ENCODE measurements at places on chromosomes 4 and X.
A peak's percentile ranks its signal among the peaks of the same experiment; 100 is the strongest.

- DNase-seq: no peak
Measured at GRCh38 chrX:25277574-25277973, 261.8 kb upstream of the ARX start.

GRCh38 chr4:139142980-139143379, 34.0 kb downstream of the ELF2 start:
- no peak for DNase-seq

- DNase-seq: peak; percentile 2
Measured at GRCh38 chr4:85298037-85298436, 176.9 kb upstream of the ARHGAP24 start.

- no peak for DNase-seq
Measured at GRCh38 chr4:174437749-174438148, 84.5 kb downstream of the HPGD start.

DNA sequence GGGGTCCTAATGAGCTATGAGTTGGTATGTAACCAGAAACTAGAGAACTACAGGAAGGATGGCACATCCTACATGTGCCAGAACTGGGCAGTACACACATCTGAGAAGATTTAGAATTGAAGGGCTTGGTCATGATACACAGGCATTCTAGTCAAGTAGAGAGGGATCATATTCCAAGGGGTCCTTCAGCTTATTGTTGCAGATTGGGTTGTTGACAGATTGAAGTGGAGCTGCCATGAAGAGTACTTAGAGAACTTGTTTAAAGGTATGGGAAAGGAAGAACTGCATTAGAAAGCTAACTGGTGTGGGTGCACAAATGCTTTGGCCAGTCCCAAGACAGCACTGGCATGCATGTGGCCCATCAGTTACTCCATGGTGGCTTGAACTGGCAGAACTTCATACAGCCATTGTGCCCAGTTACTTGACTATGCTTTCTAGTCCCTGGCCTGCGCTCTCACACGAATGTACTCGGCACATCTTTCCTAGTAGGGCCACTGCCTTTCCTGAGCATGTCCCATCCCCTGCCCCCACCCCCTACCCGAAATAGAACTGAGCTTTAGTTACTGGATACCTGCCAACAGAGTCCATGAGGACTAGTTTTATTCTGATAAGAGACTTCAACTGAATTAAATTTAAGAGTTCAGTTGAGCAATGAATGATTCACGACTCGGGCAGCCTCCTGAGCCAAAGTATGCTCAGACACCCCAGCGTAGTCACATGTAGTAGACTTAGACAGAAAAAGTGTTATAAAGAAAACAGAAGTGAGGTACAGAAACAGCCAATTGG, 64.0 kb downstream of the CCNG2 start:
- DNase-seq: peak; percentile 67

DNA sequence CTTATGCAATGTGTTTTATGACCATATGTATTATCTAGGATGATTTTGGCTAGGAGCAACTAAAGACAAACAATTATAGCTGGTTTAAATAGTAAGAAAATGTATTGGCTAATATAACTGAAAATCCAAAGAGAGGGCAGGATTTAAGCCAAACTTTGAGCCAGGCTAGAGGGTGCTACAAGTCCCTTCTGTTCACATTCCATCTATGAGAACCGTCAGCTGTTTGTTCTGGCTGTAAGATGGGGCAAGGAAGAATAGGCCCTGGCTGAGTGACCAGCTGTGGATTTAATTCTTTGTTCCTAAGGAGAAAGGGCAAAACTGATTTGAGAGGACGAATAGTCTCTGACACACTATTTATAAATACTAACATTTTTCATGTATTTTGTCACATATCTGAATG, 79.2 kb upstream of the UGT8 start:
- no peak for DNase-seq

DNA sequence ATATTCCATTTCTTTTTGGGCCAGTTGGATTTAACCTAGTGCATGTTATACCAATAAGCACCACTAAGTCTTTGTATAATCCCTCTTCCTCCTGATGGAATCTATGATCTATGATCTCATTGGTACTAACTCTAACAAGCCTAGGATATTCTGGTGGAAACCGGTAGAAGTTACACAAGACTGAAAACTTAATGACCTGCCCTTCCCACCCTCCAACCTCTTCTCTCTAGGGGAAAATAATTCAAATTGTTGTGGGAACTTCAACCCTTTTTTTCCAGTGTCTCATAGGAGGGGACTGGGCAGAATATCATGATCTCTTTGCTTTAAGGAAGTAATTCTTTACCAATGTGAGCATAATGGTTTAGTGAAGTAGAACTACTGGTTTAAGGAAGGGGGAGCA, 289.5 kb upstream of the BOD1L1 start:
- peak; percentile 92 for DNase-seq

- no peak for DNase-seq
Measured at GRCh38 chr4:65893957-65894755, 223.9 kb upstream of the EPHA5 start.

GRCh38 chr4:16916719-16917337, 18.4 kb upstream of the LDB2 start:
- DNase-seq: no peak

GRCh38 chr4:41185614-41186592, 28.4 kb downstream of the APBB2 start:
- peak; percentile 63 for DNase-seq

GRCh38 chr4:173860094-173860493, 330.1 kb upstream of the HAND2 start:
- DNase-seq: no peak

- no peak for DNase-seq
Measured at GRCh38 chrX:154761977-154762536, 607 bp upstream of the DKC1 start.

GRCh38 chr4:94635177-94635576, 122.6 kb upstream of the BMPR1B start:
- peak; percentile 52 for DNase-seq

- DNase-seq: no peak
Measured at GRCh38 chr4:74292111-74292870, 16.0 kb upstream of the EPGN start.

GRCh38 chr4:67151376-67152343, 393.6 kb downstream of the CENPC start:
- DNase-seq: no peak

DNA sequence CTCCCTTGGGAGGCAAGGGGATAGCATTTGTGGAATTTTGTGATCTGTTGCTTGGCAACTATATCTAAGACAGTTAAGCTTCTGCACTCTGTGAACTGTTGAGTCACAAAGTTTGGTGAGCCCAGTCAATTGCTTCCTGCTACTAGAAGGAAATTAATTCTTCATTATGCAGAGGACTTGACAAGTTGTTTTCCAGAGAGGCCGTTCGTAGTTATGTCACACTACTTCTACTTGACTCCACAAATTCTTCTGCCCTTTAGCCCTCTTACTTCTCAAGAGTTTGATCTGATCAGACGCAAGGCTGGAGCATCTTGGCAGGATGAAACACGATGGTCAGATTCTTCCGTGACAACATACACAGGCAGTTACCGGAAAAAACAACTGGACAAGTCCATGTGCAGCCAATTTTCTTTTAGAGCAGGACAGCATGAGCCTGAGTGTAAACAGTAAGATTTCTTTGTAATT, at the start of gene C4orf51:
Gene C4orf51 (plus strand): TSS at position 156 of the 465 bp plus-strand sequence. CDS start 58 bp downstream, at position 214.
- DNase-seq: peak; percentile 67

DNA sequence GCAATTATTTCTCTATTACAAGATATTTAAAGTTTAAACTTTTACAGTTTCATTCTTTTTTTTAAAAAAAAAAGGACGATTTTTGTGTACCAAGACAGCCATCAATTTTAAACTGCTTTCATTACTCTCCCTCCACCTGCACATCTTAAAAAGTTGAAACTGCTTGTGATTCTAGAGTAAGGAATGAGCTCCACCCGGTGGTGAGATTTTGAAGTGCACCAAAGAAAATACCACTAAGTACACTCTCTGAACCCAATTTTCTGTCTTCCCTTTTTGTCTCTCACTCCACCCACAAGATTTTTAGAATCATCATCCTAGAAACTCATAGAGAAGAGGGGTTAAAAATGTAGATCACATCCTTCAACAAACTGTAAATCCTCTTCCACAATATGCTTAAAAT, 91.3 kb upstream of the WDR44 start:
- DNase-seq: peak; percentile 22

DNA sequence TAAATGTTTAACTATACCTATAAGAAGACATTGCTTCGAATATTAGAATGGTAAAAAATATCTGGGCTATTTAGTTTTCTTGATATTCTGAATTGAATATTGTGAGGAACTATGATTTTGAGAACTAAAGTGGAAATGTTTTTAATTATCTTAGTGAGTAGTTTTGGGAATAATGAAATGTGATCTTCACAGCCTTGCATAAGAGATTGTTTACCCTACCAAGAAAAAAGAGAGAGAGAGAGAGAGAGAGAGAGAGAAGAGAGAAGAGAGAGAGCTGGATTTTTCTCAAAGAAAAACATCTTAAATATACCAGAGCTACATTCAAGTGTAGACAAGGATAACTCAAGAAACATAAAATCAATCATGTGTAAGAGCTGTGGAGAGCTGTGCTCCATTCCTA, 148.7 kb upstream of the MAD2L1 start:
- no peak for DNase-seq

Data from fibroblast of skin of abdomen (primary cell).